Thyroid gland (tissue), 4 donors: ENCODE measurements at places on chromosomes 1 and 21.

GRCh38 chr1:111742938-111743549, 3.8 kb upstream of the INKA2 start:
- H3K4me3 ChIP-seq = no peak overlapping the region
- DNase-seq = no peak
- H3K36me3 ChIP-seq = no peaks in the 10 kb centered on the region

DNA sequence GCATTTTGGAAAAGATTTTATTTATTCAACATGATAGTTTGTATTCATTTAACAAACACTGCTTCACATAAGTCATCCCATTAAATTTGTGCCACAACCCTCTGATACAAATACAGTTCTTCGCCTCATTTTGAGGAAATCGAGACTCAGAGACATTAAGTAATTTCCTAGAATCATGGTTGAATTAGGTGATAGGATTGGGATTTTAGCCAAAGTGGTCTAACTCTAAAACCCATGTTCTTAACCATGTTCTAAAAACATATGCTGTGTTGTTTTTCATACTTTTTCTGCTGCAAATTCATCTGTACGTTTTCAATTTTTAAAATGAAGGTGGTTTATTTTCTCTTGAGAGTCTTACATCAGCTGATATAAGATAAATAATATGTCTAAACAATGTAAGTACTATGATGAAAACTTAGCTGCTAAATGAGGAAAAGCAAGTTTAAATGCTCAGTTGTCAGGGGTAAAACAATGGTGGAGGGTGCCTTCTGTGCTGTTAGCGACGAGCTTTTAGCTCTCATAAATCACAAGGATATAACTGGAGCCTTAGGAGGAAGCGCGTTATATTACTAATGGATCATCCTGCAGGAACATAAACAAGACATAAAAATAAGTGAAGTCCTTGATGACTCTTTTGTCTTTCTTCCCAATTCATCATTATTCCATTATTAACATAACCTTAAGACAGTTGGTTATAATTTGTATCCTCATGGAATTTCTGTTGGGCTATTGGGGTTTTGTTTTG, 97.7 kb downstream of the CACHD1 start:
- no peaks in the 10 kb centered on the region for H3K36me3 ChIP-seq
- DNase-seq = no peak
- H3K4me1 ChIP-seq = peaks cover 5% of the 10 kb centered on the region
- no peak overlapping the region for H3K27ac ChIP-seq
- H3K27me3 ChIP-seq = no peaks in the 10 kb centered on the region

DNA sequence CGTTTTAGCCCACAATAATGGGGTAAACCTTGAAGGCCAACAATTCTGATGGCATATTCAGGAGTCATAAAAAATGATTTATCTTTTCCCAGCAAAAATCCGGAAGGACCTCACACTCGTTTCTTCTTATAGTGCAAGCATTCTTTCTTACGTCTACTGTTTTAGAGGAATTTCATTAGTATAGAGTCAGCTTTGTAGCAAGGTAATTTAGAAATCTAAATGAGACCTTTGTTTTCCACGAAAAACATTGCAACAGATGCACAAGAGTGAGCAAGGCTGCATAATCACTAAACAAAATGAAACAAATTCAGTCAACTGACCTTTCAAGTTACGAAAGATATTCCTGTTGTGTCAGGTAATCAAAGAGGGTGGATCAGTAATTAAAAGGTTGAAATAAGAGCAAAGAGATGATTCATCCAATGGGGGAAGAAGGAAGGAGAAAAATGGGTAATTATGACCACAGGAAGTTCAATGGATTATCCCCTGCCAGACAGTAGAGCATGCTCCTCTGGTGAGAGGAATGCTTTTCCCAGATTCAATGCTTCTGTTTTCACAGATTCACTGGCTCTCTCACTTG, 560 bp upstream of the CSDE1 start:
- no peak for DNase-seq
- peak overlapping the region; percentile 98 for H3K27ac ChIP-seq
- H3K4me1 ChIP-seq = peaks cover 43% of the 10 kb centered on the region
- H3K27me3 ChIP-seq = no peaks in the 10 kb centered on the region

GRCh38 chr1:54520631-54521321, 27.3 kb upstream of the ACOT11 start:
- no peaks in the 10 kb centered on the region for H3K4me1 ChIP-seq
- H3K27me3 ChIP-seq = no peaks in the 10 kb centered on the region
- H3K36me3 ChIP-seq = no peaks in the 10 kb centered on the region
- H3K4me3 ChIP-seq = no peak overlapping the region
- no peak for DNase-seq

GRCh38 chr1:37732111-37732780, 32.7 kb downstream of the EPHA10 start:
- no peak overlapping the region for H3K4me3 ChIP-seq
- no peaks in the 10 kb centered on the region for H3K4me1 ChIP-seq
- DNase-seq = no peak

GRCh38 chr1:113998361-113998760, 19.1 kb downstream of the OLFML3 start:
- no peak overlapping the region for H3K27ac ChIP-seq
- no peaks in the 10 kb centered on the region for H3K4me1 ChIP-seq
- no peak overlapping the region for H3K4me3 ChIP-seq
- no peaks in the 10 kb centered on the region for H3K27me3 ChIP-seq
- DNase-seq = no peak
- no peaks in the 10 kb centered on the region for H3K36me3 ChIP-seq
